ENCODE measurements at places on chromosomes 11 and 22. TPM values are rescaled to one million over a fixed set of nuclear protein-coding genes. Genes with fewer than 3 reads are reported as not detected.

The DAGLA gene
- polyA plus RNA-seq: 3.0 TPM

The HOATZ gene
- 0.22 TPM for polyA plus RNA-seq

The ESAM gene
- 60.6 TPM for polyA plus RNA-seq

GRCh38 chr11:7924536-7924935 lies 6.5 kb downstream of the OR10A6 start:
- DNase-seq: no peak

DNA sequence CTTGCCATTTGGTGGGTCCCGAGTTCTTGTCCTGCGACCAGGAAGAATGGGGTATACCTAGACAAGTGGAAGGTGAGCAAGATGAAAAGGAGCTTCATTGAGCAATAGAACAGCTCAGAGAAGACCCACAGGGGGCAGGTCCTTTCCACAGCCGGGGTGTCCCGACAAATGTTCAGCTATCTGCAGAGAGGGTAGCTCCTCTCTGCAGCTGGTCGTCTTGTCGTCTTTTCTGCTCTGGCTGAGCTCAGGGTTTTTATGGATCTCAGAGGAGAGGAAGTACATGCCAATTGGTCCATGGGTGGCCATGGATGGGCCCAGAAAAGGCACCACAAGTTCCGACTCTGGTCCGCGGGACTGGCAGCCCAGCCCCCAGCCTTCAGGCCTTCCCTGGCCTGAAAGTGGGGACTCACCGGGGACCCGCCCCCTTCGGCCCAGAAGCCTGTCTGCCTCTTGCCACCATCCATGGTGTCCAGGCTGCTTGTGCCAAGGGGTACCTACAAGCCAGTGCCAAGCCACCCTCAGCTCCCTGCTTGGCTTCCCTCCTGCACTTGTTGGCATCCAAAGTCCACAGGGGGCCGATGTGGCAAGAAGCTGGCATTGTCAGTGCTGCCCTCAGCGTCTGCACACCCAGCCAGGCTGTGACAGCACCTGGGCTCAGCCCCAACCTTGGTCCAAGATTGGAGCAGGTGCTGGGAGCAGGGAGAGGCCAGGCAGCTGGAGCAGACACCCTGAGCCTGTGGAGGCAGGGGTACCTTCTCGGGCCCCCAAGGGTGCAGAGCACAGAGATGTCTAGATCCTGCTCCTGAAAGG lies 438.9 kb downstream of the TBC1D22A start:
- no peak for DNase-seq

Measured in right renal cortex interstitium (tissue), 3 donors.